ENCODE measurements at places on chromosomes 1 and 21. TPM values are rescaled to one million over a fixed set of nuclear protein-coding genes. Genes with fewer than 3 reads are reported as not detected.

PKN2 gene
- 28.8 TPM for total RNA-seq

SPRR1B gene
- total RNA-seq = not detected

TNFRSF4 gene
- total RNA-seq = under 0.01 TPM

LEMD1 gene
- not detected for total RNA-seq

ANKRD45 gene
- total RNA-seq = 0.29 TPM
